Immature natural killer cell (primary cell): ENCODE measurements at places on chromosomes 12 and 14.

- DNase-seq: no peak
Measured at GRCh38 chr14:81523616-81524015, 10.0 kb downstream of the SEL1L start.

DNA sequence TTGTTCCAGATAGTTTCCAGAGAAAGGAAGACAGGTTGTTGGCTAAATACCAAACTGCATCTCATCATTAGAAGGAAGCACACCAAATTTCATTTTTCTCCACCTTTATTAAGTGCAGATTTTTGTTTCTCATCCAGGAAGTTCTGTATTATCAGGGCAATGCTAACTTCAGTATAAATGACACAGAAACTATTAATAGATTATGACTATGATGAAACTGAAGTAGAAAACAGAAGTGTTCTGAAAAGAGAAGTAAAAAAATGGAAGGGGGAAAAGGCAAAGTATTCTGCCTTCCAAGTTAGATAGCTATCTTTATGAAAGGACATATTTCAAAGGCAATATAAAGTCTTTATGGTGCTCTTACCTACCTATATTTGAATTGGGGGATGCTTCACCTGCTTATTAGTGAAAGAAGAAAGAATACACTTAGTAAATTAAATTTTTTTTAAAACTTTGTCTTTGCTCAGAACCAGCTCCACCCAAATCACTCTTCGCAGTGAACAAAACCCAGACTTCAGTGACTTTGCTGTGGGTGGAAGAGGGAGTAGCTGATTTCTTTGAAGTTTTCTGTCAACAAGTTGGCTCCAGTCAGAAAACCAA lies 223.9 kb downstream of the PTPRO start:
- no peak for DNase-seq

- DNase-seq: no peak
Measured at GRCh38 chr12:32949815-32950214, 53.2 kb upstream of the PKP2 start.

DNA sequence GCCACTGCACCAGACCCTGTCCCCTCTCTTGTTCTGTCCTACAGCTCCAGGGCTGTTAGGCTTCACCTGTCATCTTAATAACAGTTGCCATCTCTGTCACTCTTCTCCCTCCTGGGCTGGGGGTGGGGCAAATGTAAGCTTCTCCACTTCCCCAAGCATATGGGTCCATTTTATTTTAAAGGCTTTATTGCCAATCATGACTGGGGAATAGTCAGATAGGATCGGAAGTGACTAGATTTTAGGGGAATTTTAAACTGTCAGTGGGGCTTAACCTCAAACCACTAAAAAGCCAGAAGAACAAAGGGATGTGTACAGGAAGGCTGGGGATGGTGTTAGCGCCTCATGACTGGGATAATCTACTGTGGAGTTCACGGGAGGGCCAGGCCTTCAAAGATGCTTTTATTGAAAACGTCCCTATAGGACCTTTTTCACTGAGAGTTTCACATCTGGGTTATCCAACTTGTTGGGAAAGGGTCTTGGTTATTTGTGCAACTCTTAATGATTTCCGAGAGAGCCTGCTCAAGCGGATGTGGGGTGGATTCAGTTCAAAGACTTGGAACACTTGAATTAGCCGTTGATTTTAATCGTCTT lies 41.6 kb downstream of the CHST11 start:
- DNase-seq: no peak

DNA sequence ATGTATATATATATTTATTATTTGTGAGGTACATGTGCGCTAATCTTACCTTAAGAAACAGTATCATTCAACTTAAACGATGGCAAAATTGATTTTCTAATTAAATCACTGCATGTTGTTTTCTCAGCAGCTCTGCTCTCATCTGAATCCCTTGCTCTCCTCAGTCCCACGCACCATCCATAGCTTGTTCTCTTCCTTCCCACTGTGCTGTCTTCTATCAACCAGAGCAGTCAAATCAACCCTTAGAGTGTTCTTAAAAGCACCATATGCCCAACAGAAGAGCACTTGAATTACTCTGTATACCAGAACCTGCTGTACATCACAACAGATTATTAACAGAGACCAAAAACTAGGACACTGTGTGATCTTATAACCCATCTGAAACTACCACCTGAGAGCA lies 209.4 kb upstream of the G2E3 start:
- DNase-seq: no peak

- no peak for DNase-seq
Measured at GRCh38 chr14:63231766-63232165, 27.5 kb downstream of the RHOJ start.

DNA sequence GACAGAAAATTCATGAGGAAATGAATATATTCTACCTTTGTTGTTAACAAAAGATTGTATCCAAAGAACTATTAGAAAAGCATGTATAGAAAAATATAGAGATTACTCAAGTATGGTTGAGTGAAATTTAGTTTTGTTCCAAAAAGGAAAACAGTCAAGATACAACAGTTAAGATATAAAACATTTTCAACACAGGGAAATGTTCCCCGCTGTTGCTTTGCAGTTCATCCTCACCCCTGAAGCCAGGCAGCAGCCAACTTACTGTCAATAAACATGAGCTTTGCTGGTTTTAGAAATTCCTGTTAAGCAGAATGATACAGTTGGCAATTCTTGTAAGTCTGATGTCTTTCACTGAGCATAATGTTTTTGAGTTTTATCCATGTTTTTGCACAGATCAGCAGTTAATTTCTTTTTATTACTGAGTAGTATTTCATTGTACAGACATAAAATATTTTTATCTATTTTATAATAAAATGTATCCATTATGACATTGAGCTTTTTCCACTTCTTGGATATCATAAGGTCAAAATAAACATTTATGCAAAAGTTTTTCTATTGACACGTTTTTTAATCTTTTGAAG lies 1.2 kb upstream of the CLEC2B start:
- DNase-seq: no peak

GRCh38 chr12:117093918-117094630 lies 5.1 kb downstream of the TESC start:
- DNase-seq: no peak

DNA sequence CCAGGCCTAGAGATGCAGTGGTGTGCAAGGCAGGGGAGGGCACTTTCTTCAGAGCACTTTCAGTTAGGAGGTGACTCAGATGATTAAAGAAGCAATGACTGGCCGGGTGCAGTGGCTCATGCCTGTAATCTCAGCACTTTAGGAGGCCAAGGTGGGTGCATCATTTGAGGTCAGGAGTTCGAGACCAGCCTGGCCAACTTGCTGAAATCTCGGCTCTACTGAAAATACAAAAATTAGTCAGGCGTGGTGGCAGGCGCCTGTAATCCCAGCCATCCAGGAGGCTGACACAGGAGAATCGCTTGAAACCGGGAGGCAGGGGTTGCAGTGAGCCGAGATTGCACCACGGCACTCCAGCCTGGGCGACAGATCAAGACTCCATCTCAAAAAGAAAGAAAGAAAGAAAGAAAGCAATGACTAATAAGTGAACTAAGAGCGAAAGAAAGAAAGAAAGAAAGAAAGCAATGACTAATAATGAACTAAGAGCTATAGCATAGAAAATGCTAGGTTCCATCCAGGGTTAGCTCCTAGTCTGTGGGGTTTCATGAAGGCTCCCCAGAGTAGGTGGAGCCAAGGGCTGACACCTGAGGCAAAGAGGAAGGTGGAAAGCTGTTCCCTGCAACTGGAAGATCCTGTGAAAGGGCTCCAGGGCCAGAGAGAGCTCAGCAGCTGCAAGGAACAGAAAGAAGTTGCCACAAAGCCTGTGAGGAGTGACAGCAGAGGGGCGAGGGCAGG lies 334.5 kb downstream of the CACNA1C start:
- no peak for DNase-seq

DNA sequence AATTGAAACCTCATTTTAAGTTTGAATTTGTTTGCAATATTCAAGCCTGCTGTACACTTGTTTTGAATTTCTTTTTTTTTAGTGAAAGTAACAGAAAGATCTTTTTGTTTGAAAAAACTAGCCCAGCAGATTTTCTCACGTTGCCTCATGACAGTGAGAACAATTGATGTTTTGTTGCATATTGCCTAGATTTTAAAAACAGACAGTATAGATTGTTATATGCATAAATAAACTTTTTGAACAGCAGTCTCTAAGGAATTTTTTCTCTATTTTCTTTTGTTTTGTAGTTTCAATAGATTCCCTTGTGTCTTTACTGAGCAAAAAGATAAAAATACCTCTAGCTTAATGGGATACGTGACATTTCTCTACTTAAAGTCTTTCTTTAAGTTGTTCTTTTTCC lies 15.4 kb downstream of the OR6C6 start:
- DNase-seq: no peak

DNA sequence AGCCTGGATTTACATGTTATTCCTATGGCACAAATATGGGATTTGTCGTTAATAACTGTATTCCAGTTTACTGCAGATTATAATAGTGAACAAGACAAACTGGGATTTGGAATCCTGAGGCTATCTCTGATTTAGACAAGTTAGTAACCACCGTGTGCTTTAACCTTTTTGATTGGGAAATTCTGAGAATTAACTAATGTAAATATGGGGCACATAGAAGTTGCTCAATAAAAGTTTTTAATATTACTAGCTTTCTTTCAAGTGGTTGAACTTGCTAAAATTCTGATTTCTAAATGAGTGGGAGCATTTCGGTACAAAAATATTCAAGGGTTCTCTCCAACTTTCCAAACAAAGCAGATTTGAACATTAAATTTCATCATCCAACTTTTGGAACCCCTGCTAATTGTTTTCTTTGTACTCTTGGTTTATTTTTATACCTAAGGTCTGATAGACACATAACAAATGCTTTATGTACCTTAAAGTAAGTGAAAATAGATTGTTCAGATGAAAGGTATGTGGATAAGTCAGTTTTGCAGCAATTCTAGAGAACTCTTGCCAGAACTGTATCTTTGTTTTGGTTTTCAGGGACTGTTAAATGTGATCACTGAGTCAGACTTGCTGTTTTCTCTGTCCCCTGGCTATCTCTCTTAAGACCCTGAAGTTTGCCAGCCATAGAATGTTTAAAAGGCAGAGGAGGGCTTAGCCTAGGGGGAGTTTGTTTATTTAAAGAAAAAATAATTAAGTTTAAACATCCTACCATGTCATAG lies 57.5 kb downstream of the FRS2 start:
- no peak for DNase-seq

GRCh38 chr12:96677363-96677762 lies 188.0 kb downstream of the CFAP54 start:
- DNase-seq: no peak

DNA sequence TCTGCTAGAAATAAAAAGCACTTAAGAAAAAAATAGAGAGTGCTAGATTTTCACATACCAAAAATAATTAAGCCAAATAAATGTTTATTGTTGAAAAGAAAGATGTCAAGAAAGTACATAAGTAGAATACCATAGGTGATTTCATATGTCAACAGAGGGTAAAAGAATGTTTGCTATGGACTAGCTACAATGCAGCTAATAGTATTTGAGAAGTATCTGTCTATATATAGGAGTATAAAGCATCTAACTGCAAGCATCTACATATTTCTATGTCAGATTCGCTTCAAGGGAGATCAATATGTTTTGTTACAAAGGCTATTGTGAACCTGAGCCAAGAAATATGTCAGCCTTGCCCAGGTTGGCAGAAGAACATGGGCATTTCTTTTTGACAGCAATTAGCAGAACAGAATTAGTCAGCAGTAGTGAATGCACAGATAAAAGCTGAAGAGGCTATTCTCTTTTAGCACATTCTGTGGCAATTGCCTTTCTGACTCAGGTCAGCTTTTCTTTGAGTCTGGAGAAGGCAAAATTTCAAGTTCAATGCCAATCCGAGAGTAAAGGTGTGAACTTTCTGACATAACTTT lies 140.1 kb downstream of the ALG10B start:
- DNase-seq: no peak

DNA sequence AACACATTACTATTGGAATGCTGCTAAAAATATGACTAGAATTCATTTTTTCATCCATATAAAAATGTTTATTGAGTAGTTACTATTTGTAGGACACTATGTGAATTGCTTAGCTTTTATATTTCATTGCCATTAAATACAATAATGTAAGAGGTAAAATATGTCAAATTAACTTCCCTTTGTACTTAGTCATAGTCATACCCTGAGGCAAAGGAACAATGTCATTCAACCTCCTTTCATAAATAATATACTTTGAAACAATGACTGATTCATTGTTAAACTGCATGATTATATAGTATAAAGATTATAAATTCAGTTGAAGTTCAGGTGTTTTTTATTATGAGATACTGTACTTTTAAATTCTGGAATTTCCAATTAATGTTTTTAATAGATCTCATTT lies 105.2 kb downstream of the GARIN6 start:
- no peak for DNase-seq

DNA sequence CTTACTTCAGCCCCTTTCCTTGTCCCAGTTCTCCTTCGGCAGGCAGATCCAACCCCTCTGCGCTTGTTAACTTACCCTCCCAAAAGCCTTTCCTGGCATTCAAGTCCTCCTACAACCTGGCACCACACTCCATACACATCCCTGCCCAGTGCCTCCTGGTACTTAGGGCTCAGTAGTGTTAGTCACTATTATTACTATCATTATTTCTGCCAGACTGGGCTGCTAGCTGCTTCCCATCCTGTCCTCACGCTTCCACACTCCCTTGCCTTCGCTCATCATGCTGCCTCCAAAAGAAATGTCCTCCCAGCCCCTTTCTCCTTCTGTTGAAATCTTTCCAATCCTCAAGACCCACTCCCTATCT lies 1.6 kb upstream of the HDAC7 start:
- no peak for DNase-seq

DNA sequence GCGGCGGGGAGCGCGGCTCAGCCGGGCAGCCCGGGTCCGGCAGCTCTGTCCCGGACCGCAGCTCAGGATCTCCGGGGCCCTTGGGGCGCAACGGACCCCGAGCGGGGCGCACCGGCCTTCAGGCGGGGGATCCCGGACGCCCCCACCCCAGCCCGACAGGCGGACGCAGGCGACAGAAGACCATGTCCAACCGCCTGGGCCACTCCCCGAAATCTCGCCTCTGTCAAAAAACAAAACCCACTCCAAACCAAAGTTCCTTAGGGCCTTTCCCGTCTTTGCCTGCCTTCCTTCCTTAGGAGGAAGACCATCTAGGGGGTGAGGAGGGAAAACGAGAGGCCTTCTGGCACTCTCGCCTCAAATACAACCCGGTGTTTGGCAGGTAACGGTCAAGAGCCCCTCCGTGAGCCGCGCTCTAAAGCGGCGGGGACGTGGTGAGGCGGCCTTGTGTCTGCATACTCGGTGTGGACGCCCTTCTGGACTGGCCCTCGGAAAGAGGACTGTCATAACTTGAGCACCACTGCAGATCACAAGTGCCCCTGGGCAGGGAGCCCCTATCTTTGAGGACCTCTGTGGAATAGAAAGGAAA lies 604 bp downstream of the HCFC2 start:
- DNase-seq: no peak

DNA sequence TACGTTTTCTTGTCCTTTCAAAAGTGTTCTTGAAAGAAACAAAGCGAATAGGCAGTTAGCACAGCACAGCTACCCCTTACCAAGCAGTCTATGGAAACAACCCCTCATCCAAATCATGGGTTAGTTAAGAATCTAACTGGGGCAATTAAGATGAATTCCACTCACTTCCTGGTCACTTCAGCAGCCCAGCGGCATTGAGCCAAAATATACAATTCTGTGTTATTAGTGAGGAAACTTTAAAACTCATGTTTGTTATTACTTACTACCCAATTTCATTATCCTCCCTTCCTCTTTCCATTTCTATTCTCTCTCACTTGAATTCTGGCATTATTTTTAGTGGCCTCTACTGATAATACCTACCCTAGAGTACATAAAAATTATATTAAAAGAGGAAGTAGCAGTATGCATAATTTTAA lies 121.4 kb downstream of the PPHLN1 start:
- DNase-seq: no peak

- DNase-seq: no peak
Measured at GRCh38 chr12:132229926-132230325, 85.7 kb downstream of the NOC4L start.

- DNase-seq: no peak
Measured at GRCh38 chr12:69682110-69682755, 16.9 kb downstream of the BEST3 start.
